ENCODE measurements at places on chromosomes 1 and 21.

GRCh38 chr1:31801458-31801857 lies 14.4 kb downstream of the SPOCD1 start:
- no peak for DNase-seq

- DNase-seq, result no peak
Observed at GRCh38 chr1:27886353-27886679, 14.0 kb downstream of the THEMIS2 start.

- no peak for DNase-seq
Observed at GRCh38 chr21:36699546-36700294, 805 bp downstream of the SIM2 start.

GRCh38 chr1:28280977-28281381 lies 21.7 kb downstream of the SESN2 start:
- DNase-seq, result no peak

DNA sequence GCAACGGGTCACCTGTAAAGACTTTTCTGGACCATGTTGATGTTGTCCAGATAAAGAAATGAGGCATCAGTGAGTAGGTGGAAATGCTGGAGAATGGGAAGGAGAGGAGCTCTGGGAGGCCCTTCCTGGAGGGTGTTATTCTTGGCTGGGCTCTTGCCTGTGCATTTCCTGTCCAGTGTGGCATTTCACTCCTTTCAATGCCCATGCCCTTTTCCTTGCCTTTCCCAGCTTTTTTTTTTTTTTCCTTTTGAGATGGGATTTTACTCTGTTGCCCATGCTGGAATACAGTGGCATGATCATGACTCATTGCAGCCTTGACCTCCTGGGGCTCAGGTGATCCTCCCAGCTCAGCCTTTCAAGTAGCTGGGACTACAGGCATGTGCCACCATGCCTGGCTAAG lies 11.8 kb downstream of the NOS1AP start:
- DNase-seq, result no peak

- no peak for DNase-seq
Observed at GRCh38 chr1:202709276-202710041, 795 bp downstream of the SYT2 start.

DNA sequence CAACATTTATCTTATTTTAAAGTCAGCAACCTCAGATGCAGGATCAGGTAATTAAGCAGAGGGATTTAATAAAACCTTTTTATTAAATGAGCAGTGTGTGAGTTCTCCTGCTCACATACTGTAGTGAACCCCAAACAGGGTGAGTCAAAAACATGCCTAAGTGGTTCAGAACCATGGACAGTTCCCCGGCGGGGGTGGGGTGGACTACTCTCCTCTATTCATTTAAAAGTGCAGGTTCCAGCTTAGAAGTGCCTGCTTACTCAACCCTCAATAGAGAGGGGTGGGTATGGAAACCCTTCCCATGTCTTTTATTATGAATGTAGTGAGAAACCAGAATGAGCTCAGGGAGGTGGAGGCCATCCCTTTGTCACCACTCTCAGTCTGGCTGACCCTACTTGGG lies 397.9 kb downstream of the HHAT start:
- DNase-seq, result no peak

GRCh38 chr1:223242971-223243370 lies 99.9 kb upstream of the TLR5 start:
- DNase-seq, result no peak

GRCh38 chr1:89822109-89822962 lies 1.5 kb downstream of the LRRC8D start:
- no peak for DNase-seq

DNA sequence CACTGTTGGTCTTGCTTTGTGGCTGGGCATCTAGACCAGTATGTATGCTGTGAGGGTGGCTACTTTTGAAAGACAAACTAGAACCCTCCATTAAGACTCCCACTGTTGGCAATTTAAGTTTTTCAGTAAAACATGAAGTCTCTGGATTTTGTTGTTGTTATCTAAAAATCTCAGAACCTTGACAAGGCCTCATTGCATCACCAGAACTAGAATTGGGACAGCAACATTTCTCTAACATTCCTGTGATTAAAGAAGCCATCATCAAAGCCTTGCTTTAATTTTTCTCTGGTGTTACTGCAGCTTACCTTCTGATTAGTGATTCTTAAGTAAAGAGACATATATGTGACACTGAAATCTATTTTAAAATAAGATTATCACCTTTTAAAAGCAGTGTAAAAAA lies 4.5 kb downstream of the TRIM67 start:
- no peak for DNase-seq

- no peak for DNase-seq
Observed at GRCh38 chr1:54249819-54250435, 50.0 kb downstream of the MRPL37 start.

DNA sequence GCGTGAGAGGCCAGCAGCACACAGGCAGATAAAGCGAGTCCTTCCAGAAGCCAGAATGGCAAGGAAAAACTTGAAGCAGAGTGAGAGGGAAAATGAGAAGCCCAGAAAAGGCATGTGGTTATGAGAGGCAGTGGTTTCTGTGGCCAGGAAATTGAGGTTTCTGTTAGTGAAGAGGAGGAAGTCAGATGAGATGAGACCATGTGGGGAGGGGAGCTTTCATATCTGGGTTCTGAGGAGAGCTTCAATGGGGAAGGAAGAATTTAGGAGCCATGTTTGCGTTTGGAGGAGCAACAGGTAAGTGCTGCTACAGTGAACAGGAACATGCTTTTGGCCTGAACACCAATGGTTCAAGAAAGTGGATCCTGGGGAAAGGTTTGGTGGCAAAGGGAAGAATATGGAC lies 6.1 kb upstream of the CD1A start:
- DNase-seq, result no peak

GRCh38 chr21:43268086-43268803 lies 99.4 kb downstream of the CRYAA start:
- no peak for DNase-seq

DNA sequence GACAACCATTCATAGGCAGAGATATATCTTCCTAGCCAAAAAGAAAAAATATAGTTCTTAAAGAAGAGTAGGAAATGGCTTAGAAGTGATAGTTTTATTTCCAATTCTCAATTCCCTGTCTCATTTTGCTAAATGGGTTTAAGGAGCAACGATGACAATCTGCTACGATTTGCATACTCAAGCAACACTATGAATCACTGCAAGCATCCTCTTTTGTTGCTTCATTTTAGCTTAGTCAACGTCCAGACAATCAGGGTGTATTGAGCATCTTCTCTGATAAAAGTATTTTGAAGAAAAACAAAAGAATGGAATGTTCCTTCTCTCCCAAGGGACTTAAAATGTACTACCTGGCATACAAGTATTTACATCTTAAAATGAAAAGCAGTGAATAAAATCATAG lies 80.6 kb downstream of the RGS7 start:
- no peak for DNase-seq

- DNase-seq, result no peak
Observed at GRCh38 chr1:174414203-174414602, 33.6 kb upstream of the GPR52 start.

DNA sequence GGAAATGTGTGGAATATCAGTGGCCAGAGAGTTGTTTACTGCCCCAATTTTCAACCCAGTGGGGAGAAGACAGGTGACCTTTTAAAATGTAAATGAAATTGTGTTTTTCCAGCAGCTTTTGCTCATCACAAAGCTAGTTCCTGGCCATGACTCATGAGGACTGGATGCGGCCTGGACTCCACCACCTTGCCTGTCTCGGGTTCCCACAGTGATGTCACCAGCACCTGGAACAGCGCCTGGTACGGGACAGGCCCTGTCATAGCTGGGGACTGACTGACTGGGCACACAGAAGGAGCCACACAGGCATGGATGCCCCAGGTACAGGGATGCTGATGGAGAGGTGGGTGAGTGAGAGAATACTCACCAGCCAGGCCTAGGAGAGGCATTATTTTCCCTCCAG lies 277.1 kb downstream of the AJAP1 start:
- DNase-seq, result no peak

DNA sequence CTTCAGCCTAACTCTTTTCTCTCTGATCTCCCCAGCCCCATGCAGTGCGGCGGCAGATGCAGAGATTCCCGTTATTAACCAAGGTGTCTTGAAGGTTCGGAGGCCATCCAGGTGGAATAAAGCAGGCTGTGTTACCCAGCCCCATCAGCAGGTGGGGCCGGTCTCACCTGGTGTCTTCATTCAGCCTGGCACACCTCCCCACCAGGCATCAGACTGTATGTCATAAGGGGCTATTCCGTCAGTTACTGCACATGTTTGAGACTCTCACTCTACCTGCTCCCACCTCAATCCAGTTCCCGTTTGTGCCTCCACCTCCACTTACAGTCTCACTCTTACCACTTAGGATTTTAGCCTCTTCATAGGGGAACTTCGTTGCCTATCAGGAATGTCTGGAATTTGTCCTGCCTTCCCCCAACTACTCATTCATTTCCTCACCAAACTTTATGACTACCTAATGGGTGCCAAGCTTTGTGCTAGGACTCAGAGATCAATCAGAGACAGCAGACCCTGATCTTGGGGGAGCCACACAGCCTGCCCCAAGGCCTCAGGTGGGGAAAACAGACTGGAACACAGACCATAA lies 170.2 kb downstream of the PLPP3 start:
- DNase-seq, result no peak

GRCh38 chr1:167440776-167441175 lies 77.6 kb downstream of the CD247 start:
- no peak for DNase-seq

DNA sequence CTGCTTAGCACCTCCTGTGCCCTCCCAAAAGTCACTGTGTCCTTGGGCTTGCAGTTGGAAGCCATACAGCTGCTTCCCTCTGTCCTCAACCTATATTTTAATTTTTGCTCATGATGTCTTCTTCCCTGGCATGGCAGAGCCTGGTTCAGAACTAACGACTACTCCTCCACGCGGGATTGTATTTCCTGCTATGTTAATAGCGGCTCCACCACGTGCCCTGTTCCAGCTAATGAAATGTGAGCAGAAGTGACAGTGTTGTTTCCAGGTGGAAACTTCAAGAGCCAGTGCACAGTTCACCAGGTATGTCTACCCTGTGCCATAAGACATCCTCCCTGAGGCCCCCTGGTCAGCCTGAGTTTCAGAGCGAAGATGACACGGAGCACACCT lies 52.1 kb downstream of the DHRS3 start:
- DNase-seq, result no peak

- no peak for DNase-seq
Observed at GRCh38 chr21:38741950-38742256, 63.8 kb upstream of the ETS2 start.

- DNase-seq, result peak; percentile 4
Observed at GRCh38 chr1:5509664-5510452, 482.4 kb downstream of the NPHP4 start.

DNA sequence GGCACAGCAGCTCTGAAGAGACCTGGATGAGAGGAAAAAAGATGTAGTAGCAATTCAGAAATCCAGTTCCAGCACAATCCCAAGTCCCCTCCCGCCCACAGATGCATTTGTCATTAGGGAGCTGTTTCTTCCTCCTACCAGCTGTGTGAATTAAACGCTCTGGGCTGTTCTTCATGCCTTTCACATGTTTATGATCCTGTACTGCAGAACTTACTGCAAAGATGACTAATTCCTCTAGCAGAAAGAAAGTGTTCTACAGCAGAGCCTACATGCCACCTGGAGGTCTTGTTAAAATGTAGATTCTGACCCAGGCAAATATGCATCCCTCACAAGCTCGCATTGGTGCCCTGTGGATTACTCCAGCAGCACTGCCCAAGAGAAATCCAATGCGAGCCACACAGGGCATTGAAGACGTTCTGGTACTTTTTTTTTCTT lies 6.5 kb downstream of the ENO1 start:
- DNase-seq, result no peak

GRCh38 chr1:219413536-219413935 lies 199.4 kb downstream of the ZC3H11B start:
- DNase-seq, result no peak

DNA sequence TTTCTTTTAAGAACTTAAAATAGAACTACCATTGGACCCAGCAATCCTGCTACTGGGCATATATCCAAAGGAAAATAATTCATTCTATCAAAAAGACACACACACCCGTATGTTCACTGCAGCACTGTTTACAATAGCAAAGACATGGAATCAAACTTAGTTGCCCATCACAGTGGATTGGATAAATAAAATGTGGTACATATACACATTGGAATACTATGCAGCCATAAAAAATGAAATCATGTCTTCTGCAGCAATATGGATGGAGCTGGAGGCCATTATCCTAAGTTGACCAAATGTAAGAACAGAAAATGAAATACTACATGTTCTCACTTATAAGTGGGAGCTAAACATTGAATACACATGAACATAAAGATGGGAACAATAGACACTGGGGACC lies 585.3 kb upstream of the USP24 start:
- DNase-seq, result no peak

DNA sequence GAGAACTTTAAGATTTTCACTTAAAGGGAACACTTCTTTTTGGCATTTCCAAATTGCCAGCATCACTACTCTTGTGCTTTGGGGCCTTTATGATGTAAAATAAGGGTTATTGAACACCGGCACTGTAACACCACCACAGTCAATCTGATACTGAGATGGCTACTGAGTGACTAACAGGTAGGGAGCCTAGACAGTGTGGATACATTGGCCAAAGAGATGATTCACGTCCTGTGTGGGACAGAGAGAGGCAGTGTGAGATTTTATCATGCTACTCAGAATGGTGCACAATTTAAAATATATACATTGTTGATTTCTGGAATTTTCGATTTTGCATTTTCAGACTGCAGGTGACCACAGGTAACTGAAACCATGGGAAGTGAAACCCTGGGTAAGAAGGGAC lies 261.6 kb downstream of the SPATA17 start:
- no peak for DNase-seq

GRCh38 chr21:25424048-25424447 lies 183.2 kb downstream of the MRPL39 start:
- no peak for DNase-seq

DNA sequence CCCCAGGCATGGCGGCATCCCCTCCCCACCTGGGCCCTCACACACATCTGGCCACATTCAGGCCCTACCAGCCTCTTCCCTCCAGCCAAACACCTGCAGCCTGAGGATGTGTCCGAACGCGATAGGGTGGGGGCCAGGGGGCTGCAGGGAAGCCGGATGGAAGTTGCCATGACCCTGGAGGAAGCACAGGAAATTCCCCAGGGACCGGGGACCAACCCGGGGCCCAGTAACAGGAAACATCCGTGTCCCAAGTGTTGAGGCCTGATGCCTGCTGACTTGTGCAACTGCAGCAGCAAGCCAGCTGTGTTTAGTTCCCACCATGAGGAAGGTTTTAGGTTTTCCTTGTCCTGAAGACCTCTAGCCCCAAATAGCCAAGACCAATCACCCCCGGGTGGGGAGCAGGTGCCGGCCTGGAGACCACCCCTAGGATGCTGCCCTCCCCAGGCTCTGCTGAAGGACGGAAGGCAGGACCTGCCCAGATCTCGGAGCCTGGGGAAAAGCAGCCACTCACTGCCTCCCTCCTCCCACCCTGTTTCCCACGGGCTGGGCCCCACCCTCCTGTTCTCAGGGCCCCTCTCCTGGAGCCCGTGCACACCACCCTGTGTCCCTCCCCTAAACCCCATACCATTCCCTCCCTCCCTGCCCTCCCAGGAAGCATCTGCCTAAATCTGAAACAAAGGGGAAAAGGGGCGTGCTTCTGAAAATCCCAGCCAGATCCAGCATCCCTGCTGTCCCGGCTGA lies 29.8 kb downstream of the MEGF6 start:
- no peak for DNase-seq

All from AG09319 (cell line).